ENCODE measurements at places on chromosomes 7 and 10. TPM values are rescaled to one million over a fixed set of nuclear protein-coding genes. Genes with fewer than 3 reads are reported as not detected.

DNA sequence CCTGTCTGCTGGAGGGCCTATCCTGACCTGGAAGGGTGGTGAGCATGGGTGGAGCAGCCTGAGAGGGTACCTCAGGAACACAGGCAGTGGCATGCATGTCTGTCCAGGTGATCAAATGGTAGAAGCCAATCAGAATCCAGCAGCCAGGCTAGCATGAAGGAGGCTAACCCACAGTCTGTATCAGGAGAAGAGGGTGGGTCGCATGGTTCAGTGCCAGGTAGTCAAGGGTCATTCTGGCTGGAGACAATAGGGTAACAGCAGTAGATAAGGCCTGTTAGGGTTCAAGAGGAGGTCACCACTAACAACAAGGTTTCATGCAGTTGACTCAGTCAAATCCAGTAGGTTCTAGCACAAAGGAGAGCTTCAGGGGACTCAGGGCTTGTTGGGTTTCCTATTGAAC, 10.4 kb downstream of the ALDH18A1 start:
- DNase-seq = no peak

DNA sequence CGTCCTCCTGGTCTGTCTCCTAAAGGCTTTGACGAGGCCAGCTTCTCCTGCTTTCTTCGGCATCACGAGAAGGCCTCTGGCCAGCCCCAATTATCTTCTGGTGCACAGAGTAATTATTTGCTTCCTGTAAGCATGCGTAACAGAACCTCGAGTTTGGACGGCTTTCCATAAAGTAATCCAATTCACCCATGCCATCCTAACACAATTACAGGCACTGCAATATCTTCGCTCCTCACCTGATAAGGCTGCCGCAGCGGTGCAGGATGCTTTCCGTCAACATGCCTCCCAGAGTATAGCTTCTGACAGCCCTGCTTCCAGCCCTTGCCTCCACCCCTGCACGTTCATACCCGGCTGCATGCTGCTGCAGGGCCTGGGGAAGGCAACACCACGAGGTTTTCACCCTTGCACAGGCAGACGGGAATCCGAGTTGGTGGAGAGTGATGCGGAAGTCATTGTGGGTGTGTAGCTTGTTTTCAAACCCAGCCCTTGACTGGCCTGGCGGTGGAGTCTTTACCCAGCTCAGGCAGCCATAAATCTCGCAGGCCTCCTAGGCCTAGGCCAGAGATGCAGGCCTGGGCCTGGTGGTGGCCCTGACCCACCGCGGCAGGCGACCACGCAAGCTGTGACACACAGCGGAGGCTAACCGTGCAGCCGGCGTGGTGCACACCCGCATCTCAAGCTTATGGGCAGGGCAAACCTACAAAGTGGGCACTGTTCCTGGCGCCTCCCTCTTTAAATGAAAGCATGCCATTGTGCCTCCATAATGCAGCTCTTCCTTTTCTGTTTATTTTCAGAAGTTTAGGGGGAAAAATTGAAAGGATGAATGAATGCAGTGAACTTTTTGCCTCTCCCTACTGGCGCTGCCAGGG, 12.7 kb downstream of the EBF3 start:
- DNase-seq = no peak

GRCh38 chr10:124242365-124242764, 149.0 kb upstream of the CHST15 start:
- DNase-seq = no peak

DNA sequence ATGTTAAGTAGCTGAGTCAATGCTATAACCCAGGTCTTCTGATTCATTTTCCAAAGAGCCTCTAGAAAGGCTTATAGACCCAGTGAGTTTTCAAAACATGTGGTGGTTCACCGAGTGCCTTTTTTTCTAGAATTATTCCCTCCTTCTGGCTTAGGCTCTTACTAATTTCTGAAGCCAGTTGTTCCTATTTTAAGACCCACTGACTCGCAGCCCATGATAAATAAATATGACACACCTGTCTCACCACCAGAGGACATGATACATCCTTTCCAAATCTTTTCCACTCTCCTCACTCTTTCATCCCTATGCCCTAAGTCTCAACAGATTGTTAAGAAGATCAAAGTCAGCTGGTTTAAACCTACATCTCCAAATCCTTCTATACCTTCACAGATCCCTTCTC, 126.0 kb upstream of the WNT16 start:
- DNase-seq = peak; percentile 80

DNA sequence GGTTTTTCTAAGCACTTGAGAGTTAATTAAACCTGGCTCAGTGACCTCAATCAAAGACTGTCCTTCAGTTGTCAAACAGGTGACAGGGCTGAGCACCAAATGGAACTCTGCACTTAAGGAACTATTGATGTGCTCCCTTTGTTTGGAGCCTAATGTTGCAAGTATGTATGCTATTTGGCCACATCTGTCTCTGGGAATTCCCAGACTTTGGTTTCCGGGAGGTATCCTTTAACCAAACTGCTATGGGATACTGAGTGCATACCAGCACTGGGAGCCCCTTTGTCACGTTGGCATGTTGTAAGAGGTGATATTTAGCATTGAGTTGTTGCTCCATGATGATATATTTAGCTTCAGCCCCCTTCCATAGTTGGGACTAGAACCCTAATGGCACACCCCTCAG, 25.2 kb downstream of the ASZ1 start:
- DNase-seq = no peak

- DNase-seq = no peak
Measured at GRCh38 chr7:87154166-87154565, 1.9 kb downstream of the DMTF1 start.

- DNase-seq = no peak
Measured at GRCh38 chr10:104123397-104123796, 1.4 kb downstream of the SFR1 start.

DNA sequence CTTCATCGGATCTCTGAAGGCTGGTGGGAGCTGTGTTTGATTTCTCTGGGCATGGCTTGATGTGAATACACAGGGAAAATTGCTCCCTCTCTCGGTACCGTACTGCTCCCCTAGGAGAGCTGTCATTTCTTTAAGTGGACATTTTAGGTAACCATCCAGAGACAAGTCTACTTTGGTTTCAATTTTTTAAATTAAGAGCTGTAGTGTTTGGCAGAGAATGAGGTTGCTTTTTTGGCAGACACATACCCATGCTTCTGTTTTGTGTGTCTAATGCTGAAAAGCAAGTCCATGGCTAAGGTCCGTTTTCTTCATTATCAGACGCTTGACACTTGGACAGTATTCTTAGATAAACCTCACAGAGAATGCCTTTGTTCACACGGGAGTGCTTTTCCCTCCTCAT, 61.3 kb upstream of the TRIL start:
- DNase-seq = no peak

- DNase-seq = no peak
Measured at GRCh38 chr10:64682043-64682442, 1160.8 kb downstream of the REEP3 start.

GRCh38 chr10:85789125-85789524, 577.5 kb downstream of the GRID1 start:
- no peak for DNase-seq

GRCh38 chr10:119427263-119427864, 115.2 kb downstream of the RGS10 start:
- no peak for DNase-seq

DNA sequence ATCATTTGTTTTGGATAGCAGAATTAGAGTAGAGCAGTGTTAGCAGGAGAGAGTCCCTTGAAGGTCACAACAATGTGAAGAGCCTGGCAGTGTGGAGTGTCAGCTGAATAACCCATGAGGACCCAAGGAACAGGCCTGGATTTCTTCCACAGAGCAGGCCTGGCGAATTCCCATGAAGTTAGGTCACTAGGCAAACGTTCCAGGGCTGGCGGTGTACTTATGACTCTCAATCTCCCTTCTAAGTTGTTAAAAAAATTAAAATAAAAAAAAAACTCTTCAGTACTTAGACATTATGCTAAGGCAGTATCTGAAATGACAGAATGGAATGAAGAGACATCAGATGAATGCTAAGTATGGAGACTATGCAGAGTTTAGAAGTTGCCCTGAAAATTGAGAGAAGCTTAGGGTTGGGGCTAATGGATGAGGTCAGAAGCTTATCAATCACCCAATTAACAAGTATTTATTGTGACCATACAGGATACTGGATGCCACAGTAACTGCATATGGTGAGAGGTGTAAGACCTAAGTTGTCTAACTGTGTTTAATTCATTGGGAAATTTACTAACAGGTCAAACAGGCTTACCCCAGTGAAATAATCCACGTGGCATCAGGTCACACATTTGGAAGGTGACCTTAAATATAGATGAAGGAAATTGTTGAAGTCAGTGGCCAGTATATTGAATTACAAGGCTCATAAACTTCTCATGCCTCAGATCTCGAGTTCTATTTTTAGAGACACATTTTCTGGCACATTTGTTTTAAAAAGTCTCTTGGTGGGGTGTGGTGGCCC, 126.2 kb upstream of the NRP1 start:
- DNase-seq = peak; percentile 58

DNA sequence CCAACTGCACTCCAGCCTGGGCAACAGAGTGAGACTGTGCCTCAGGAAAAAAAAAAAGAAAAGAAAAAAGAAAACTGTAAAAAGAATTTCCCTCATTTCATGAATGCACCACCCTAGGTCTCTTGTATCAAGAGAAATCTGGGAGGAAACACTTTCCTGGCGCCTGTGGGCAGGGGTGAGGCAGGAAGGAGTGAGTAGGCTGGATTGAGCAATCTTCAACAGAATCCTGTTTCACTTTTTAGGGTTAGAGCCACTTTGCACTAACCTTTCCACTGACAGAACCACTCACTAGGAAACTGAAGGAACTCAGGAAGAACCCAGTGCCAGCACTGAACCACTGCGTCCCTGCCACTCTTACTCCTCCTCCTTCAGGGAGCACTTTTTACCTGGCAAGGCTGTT, 282.1 kb downstream of the CCDC3 start:
- DNase-seq = no peak

DNA sequence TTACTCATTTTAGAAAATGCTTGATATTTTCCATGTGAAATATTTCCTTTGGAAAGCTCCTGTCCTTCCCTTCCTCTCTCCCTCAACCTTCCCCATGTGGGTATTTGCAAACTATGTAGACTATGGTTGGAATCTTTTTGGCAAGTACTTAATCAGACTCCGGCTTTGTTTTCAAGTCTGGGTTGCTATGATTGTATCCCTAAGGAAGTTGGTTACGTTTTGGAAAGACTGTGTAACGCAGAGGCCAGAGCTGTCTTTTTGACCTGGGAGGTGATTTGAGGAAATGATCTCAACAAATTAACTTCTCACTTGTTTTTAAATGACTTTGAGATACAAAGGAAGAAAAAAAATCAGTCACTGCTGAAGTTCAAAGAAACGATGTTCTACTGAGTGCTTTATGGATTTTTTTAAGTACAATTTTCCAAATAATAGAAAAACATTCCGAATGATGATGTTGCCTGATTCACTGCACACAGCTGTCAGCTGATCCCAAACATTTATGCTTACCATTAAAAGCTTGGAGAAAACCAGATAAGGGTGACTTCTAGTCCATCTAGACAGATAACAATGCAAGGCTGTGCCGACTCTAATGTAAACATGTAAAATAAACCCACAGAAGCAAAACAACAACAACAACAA, 145.5 kb upstream of the CELF2 start:
- DNase-seq = peak; percentile 88

GRCh38 chr10:74871595-74872382, 45.4 kb downstream of the KAT6B start:
- no peak for DNase-seq

GRCh38 chr7:2482725-2483451, 6.7 kb upstream of the GRIFIN start:
- peak; percentile 47 for DNase-seq

- no peak for DNase-seq
Measured at GRCh38 chr7:29190349-29191045, 4.1 kb upstream of the CHN2 start.

DNA sequence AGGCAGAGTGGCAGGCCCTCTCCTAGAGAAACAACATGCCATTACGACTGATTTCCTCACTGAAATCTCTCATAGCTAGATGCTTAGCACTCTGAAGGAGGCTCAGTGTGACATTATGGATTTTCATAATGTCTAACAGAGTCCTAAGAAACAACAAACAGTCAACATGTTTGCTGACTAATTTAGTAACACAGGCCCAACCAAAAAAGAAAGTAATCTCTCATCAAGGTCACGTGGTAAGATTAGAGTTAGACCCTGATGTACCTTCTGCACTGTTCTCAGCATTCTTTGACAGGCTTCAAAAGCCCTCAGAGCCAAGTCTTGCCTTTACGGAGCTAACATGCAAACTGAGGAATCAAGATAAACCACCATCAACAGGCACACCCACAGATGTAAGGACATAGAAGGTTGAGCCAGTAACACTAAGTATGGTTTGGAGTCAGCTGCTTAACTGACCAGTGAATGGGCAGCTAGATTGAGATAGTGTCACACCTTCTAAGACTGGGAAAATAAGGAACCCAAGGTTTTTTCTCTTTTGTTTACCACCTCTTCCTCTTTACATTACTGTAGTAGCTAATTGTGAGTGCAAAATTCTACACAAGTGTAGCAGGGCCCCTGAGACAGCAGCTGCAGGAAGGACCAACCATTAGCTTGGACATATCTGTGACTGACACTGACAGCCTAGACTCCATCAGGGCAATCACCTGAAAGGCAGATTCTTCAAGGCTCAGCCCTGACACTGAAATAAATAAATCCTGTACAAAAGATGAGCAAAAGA, 15.3 kb upstream of the KCNIP2 start:
- DNase-seq = no peak

- DNase-seq = no peak
Measured at GRCh38 chr10:130986846-130987245, 324.7 kb downstream of the TCERG1L start.

GRCh38 chr7:52992479-52993162, 42.8 kb upstream of the POM121L12 start:
- peak; percentile 61 for DNase-seq

SLC26A3 gene
- total RNA-seq = not detected

AOAH gene
- not detected for total RNA-seq

SH2B2 gene
- total RNA-seq = 25.8 TPM

CCZ1B gene
- 21.1 TPM for total RNA-seq

PLXNA4 gene
- total RNA-seq = not detected

SHH gene
- not detected for total RNA-seq

SPRN gene
- 0.29 TPM for total RNA-seq

MKLN1 gene
- 31.5 TPM for total RNA-seq

PTPRN2 gene
- total RNA-seq = 0.11 TPM

SUGCT gene
- 23.3 TPM for total RNA-seq

MYPN gene
- total RNA-seq = 31.8 TPM

MACC1 gene
- 0.11 TPM for total RNA-seq

RASA4 gene
- 1.0 TPM for total RNA-seq
